NCI-H460 (cell line): ENCODE measurements at places on chromosomes 6 and 20. TPM values are rescaled to one million over a fixed set of nuclear protein-coding genes. Genes with fewer than 3 reads are reported as not detected.

MCM3 gene
- total RNA-seq: 32.7 and 35.4 TPM in 2 replicates

- peak; percentile 34 for DNase-seq
Measured at GRCh38 chr6:159217595-159218275, 48.5 kb downstream of the FNDC1 start.

DNA sequence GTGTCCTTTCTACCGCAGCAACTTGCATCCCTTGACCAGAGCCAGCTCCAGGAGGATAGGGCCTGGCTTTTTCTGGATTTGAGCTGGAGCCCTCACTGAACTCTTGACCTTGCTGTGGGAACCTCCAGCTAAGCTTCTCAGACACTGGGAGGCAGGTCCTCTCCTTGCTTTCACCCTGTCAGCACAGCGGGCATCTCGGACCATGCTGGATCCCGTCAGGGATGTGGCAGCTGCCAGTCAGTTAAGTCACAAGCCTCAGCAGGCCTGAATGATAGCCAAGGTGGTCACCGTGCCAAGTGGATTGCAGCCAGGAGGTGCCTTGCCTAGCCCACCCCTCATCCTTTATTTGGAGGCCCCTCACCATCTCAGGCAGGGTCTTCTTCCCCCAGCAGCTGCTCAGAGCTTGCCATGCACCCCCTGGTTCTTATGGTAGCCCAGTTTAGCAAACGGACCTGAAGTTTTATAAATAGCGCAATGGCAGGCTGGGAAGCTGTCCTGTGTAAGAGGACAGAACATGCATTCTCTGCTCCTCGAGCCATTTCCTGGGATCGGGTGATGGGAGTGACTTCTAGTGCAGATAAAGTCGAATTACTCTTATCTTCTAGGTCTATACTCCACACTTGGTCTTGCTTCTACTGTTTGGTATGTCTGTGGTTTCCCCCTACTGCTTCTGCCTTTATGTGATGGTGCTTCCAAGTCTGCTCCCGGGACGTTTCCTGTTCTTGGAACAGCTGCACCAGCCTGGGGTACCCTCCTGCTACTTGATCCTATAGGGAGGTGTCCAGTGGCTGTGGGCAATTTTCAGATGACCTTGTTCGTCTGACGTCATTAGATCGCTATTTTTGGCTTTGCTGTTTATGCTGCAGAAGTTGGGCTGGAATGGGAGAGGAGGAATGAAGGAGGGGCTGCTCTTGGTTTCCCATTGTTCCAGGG is 7.1 kb upstream of the MYLK2 start:
- no peak for DNase-seq

- DNase-seq: no peak
Measured at GRCh38 chr6:151140767-151141166, 99.0 kb upstream of the AKAP12 start.

DNA sequence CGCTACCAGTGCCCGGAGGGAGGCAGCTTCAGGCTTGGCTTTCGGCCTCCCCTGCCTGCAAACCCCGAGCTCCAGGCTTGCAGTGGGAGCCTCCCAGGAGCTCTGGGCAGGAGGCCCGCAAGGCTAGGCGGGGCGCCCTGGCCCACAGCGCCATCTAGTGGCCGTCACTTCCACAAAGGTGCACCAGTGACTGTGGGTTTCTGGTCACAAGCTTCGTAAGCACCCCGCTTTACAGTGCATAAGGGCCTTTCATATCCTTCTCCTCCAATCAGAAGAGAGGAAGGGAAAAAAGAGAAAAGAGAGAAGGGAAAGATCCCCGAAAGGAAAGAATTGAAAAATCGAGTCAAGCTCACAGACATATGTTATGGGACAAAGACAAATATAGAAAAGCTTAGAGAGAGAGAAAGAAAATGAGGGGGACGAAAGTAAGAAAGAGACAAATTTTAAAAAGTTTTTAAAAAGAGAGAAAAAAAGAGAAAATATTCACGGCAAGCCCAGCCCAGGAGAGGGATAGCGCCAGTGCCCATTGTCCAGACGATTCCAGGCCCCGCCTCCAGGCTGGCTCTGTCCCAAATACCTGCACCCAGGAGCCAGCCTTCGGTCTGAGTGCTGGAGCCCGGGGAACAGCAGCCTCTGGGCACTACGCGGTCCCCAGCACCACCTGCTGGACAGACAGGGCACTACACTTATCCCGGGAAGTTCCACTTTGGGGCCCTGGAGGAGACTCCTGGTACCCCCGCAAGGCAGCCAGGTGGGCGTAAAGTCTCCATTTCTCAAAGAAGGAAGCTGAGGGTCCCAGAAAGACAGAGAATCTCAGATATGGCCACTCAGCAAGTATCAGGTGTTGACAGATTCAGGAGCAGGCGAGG is 207.1 kb downstream of the PREX1 start:
- peak; percentile 77 for DNase-seq

APMAP gene
- total RNA-seq: 98.9 and 121 TPM in 2 replicates

DNA sequence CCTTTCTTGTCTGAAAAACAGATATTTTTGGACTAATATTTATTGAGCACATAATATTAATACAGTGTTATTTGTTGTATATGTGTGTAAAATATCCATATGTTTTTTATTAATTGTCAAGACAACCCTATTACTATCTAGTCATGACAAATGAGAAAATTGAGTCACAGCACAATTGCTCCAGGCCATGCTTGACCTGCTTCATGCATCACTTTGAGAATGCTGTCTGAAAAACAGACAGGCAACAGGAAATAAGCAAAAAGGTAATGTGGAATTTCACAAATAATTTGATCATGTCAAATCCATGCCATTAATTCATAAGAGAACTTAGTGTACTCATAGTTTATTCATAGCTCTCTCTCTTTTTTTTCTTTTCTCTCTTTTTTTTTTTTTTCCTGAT is 246.5 kb downstream of the RIMS1 start:
- DNase-seq: no peak

GRCh38 chr20:57742507-57743181 is 32.8 kb upstream of the PMEPA1 start:
- DNase-seq: no peak

DNA sequence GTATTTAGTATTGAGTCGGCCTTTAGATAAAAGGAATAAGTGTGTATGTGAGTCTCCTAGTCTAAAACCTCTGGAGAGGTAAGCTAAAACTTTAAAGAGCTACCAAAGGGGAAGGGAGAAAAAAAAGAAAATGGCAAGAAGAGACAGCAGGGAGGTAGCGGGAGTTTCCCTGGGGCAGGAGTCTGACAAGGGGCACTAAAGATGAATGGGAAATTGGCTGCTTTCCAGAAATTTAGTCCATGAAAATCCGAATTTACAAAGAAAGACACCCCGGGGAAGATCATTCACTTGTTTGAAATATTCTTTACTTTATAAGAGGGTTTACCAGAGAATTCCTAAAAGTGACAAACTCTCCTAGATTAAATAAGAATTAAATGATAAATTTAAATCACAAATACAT is 19.3 kb downstream of the RMND1 start:
- DNase-seq: no peak

GRCh38 chr20:22802296-22802695 is 217.9 kb upstream of the FOXA2 start:
- no peak for DNase-seq

DNA sequence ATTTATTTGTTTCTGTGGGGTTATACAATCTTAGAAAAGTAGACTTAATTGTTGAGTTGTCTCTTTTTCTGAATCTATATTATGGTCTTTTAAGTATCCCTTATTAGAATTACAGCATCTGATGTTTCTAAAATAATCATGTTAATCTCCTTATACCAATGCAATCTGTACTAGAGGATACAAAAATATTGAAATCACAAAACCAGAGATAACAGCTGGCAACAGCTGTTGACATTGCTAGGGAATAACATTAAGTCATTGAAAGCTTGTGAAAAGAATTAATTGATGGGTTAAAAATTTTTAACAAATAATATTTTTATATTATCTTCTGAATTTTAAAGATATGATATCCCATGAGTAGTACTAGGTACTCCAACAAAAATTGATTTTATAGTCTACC is 162.6 kb downstream of the COL19A1 start:
- DNase-seq: no peak

GPR6 gene
- total RNA-seq: not detected in 2 replicates

SLC12A5 gene
- total RNA-seq: not detected in 2 replicates

DNA sequence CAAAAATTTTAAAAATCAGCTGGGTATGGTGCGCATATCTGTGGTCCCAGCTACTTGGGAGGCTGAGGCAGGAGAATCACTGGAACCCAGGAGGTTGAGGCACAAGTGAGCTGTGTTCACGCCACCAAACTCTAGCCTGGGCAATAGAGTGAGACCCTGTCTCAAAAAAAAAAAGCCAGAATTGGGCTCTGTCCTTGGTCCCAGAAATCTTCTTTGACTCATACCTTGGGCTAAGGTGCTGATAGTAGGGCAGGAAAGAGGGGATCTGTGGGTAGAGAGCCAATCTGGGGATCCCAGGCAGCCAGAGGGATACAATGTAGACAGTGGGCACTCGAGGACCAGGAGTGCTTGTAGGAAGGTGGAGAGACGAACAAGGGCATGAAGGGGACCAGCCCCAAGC is 13.3 kb downstream of the ETV7 start:
- no peak for DNase-seq

- no peak for DNase-seq
Measured at GRCh38 chr20:37702403-37703034, 8.7 kb downstream of the CTNNBL1 start.

DNA sequence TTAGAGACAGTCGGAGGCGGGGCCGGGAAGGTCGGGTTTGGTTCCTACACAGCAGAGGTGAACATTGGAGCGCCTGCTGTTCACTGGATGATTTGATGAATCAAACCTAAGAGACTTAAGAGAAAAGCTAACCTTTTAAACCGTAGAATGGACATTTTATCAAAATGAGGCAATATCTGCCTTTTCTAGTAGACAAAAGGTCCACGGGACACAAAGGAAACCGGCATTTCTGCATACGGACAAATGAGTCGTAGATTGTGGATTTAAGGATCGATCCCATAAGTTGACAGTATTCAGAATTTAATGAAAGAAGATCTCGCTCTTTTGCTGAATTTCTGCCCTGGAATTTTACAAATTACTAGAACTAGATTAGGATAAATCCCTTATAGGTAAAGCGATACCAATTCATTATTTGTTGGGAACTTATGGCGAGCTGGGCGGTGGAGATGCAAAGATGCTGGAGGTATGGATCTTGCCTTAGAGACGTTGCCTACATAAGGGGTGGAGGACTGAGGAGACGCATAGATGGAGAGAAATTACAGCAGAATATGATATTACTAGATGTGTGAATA is 400 bp downstream of the PAK1IP1 start:
- no peak for DNase-seq

HLA-DQB1 gene
- total RNA-seq: 0.17 TPM in 1 of 2 replicates, not detected in the other

NTSR1 gene
- 19.3 and 22.3 TPM in 2 replicates for total RNA-seq

DNA sequence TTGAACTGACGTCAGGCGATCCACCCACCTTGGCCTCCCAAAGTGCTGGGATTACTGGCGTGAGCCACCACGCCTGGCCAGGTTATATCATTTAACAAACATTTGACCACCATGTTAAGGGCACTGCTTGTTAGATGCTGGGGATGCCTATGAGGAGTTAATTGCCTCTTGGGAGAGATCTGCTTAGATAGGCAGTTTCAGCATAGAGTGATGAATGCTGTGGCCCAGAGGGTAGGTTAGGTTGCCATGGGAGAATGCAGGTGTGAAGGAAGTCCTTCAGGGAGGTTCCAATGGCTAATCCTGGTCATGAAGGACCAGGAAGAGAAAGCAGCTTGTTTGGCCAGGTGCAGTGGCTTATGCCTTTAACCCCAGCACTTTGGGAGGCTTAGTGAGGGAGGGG is 17.0 kb downstream of the PHF20 start:
- DNase-seq: no peak

- DNase-seq: no peak
Measured at GRCh38 chr20:35773154-35773751, 1.4 kb downstream of the PHF20 start.

DNA sequence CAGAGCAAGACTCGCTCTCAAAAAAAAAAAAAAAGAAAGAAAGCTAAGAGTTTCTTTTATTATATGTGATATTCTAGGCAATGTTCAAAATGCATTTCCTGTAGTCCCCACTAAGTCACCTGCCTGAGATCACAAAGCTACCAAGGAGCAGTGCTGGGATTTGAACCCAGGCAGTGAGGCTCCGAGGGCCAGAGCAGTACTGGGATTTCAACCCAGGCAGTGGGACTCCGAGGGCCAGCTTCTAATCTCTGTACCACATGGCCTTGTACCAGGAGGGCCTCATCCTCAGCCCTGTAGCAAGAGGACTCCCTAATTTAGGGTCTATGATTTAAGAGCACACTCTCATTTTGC is 39.7 kb downstream of the ZMYND8 start:
- no peak for DNase-seq

HSPA12B gene
- not detected in 2 replicates for total RNA-seq

DNA sequence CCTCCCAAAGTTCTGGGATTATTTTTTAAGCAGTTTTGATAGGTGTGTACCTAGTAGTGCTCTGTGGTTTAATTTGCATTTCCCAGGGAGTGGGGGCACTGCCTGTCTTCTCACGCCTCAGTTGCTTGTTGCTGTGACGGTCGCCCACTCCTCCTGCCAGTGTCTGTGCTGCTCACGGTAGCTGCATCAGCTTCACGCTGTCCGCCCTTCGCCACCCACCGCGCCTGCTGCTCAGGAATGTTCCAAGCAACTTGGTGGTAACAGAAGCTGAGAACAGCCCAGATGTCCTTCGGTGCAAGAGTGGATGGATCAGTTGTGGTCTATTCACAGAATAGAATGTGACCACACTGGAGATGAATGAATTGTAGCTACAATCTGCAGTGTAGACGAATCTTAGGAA is 22.9 kb downstream of the DNAJC5 start:
- no peak for DNase-seq

- DNase-seq: no peak
Measured at GRCh38 chr6:69630767-69631166, 166.0 kb downstream of the LMBRD1 start.

- no peak for DNase-seq
Measured at GRCh38 chr6:117907601-117908245, 659 bp downstream of the SLC35F1 start.

DNA sequence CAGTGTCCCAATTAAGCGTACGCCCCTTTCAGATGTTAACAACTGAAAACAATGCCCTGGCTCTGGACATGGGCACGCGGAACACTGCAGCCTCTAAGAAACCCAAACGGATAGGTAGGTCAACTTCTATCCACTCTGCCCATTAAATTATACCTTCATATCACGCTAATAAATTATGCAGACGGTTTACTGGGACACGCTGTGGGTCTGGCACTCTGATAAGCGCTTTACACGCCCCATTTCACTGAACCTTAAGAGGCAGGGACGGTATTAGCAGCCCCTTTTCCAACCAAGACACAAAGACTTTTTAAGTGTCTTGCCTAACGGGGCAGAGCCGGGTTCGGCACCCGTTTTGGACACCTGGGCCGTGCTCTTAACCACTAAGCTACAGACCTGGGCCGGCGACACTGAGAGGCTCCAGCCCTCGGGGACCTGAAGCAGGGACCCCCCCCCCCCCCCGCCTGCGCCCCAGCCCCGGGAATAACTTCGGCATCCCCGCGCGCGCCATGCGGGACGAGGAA is 744 bp downstream of the STAU1 start:
- DNase-seq: no peak

HLA-DOA gene
- not detected in 2 replicates for total RNA-seq

GRCh38 chr6:170067181-170067641 is 223.7 kb downstream of the DLL1 start:
- DNase-seq: no peak

- no peak for DNase-seq
Measured at GRCh38 chr20:62328684-62329388, 26.0 kb downstream of the ADRM1 start.

GRCh38 chr6:89313006-89313405 is 2.1 kb downstream of the GABRR2 start:
- DNase-seq: no peak
